ENCODE measurements at places on chromosomes 13 and 19. TPM values are rescaled to one million over a fixed set of nuclear protein-coding genes. Genes with fewer than 3 reads are reported as not detected.

The IRGC gene
- not detected for total RNA-seq

The CYP4F8 gene
- total RNA-seq, result 0.98 TPM

The GARIN5A gene
- total RNA-seq, result 1.7 TPM

The ZNF442 gene
- total RNA-seq, result 14.4 TPM

The OSCAR gene
- 0.95 TPM for total RNA-seq

The AP2S1 gene
- 211 TPM for total RNA-seq

The PTPRS gene
- total RNA-seq, result 128 TPM

- no peak for ATAC-seq
These were observed 24.2 kb upstream of the SLC15A1 start for GRCh38 chr13:98776644-98777043.

- no peak for ATAC-seq
These were observed 7.7 kb upstream of the KIR2DL4 start for GRCh38 chr19:54795758-54796157.

DNA sequence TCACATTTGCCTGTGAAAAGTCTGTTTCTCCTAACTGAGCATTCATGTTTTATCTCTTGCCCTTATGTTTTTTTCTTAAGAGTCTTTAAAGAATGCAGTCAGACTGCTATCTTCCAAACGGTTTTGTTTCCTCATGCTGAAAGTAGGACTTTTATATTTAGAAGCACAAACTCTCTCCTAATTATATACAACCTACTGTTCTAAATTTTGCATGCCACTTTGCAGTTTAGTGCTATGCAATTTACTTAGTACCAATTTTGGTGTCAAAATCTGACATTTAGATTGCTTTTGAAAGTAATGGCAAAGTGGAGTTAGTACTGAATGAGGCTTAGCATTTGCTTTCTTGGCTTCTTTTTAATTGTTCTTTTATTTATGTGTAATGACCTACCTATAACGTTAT is 55.1 kb upstream of the PCDH20 start:
- no peak for ATAC-seq

GRCh38 chr19:58581227-58582141 is 8.3 kb upstream of the MZF1 start:
- peak; percentile 90 for ATAC-seq

DNA sequence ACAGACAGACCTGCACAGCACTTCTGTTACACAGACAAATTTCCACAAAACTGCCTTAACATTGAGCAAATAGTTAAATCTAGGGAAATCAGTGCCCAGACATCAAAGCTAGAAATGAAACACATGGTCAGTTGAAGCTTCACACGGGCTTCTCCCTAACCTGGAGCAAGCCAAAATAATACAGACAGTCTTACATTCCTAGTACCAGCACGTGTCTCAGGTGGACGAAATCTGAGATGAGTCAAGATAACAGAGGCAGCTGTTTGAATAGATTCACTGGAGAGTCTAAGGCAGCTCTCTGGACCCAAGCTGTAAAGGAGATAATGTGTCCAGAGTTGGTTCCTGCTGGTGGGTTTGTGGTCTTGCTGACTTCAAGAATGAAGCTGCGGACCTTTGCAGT is 4.1 kb upstream of the ZNF699 start:
- no peak for ATAC-seq

- ATAC-seq, result no peak
These were observed 20.6 kb downstream of the MIR17HG start for GRCh38 chr13:91368101-91368500.

- ATAC-seq, result no peak
These were observed 18.9 kb upstream of the SLC35E1 start for GRCh38 chr19:16590876-16591802.

DNA sequence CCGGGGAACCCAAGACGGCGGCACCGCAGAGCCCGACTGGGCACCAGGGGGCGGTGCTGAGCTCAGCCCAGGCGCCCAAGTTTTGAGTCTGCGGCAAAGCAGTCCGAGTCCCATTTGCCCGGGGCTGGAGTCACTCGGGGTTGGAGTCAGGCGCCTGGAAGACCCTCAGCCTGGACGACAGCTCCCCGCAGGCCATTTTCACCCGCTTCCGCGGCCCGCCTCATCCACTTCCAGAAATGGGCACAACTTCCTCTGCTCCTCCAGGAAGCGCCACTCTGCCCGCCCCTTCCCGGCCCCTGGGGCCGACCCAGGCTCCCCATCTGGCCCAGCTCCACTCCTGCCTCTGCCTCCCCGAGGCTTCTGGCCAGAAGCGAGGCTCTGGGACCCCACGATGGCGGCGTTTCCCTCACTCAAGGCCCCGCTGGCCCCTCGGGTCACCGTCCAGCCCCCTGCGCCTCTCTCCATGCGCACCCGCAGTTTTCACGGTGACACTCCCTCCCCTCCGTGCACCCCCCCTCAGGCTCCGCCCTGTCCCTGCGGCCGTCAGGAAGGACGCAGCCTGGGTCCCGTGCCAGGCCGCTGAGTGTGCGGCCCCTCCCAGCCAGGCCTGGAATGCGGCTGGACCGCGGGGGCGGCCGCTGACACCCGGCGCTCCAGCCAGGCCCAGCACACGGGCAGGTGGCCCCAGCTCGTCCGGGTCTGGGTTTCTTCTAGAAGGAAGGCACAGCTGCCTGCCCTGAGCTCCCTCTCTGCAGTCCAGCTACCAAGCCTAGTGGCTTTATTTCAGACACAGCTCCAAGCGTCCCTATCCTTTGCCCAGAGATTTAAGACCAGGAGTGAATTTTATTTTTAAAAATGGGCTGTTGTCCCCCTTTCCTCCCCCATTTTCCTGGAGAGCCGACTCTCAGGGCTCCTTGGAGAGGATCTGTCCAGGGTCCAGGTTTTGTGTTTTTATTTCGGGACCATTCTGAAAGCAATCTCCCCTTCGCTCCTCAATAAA is 4.7 kb downstream of the SERTAD1 start:
- peak; percentile 66 for ATAC-seq

- no peak for ATAC-seq
These were observed 494.6 kb downstream of the DCT start for GRCh38 chr13:93984876-93985275.

GRCh38 chr13:111336666-111337065 is 16.2 kb downstream of the TEX29 start:
- ATAC-seq, result no peak

DNA sequence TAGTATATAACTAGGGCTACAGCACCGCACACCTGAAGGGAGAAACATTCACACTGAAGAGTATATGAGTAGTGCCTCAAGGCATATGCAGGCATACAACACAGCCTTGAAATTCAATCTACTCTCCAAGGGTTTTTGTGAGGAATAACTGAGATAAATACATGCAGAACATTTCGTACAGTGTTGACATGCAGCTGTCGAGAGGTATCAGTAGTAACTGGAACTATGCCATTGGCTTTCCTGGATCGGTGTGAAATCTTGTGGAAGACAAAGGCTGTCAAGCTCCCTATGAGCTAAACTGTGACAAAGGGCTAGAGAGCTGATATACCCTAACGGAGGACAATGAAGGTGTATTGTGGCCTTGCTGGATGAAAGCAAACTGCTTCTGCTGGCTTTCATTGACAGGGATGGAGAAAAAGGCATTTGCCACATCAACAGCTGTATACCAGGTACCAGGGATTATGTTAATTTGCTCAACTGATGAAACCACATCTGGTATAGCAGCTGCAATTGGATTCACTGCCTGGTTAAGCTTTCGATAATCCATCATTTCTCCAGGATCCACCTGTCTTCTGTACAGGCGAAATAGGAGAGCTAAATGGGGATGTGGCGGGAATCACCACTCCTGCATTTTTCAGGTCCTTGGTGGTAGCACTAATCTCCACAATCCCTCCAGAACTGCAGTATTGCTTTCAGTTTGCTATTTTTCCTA is 16.3 kb downstream of the MTRF1 start:
- no peak for ATAC-seq

DNA sequence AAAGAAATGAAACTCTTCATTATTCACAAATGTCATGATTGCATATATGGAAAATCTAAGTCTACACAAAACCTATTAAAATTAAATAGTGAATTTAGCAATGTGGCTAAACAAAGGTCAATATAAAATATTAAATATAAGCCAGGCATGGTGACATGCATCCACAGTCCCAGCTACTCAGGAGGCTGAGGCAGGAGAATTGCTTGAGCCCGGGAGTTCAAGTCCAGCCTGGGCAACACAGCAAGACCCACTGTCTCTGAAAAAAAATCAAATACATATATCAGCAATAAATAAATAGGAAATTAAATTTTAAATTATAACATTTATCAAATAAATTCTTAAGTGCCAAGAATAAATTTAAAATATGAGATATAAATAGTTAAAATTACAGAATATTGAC is 11.9 kb downstream of the PSMC4 start:
- no peak for ATAC-seq

GRCh38 chr13:100619940-100620339 is 31.4 kb upstream of the GGACT start:
- no peak for ATAC-seq

DNA sequence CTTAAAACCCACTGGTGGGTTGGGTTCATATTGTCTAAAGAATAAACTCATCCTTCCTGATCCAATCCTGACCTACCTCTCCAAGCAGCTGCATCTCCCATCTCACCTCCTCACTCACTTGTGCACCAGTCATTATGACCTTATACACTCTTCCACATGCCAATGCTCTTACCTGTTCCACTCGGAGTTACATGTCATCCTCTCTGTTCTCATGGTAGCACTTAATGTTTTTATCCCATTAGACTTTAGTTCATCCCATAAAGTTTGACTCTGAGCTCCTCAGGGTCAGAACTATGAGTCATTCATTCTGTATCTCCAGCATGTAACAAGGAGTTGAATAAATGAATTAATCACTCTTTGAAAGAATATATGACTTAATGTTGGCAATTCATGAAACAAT is 330.2 kb downstream of the KLF12 start:
- ATAC-seq, result no peak

DNA sequence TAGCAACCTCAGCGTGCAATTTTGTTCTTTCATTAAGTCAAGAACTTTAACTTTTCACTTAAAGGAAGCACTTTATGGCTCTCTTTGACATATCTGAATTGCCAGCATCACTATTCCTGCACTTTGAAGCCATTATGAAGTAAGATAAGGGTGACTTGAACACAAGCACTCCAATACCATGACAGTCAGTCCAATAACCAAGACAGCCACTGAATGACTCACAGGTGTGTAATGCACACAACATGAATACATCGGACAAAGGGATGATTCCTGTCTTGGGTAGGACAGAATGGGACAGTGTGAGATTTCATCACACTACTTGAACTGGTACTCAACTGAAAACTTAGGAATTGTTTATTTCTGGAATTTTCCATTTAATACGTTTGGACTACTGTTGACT is 233.7 kb upstream of the IPO5 start:
- no peak for ATAC-seq

DNA sequence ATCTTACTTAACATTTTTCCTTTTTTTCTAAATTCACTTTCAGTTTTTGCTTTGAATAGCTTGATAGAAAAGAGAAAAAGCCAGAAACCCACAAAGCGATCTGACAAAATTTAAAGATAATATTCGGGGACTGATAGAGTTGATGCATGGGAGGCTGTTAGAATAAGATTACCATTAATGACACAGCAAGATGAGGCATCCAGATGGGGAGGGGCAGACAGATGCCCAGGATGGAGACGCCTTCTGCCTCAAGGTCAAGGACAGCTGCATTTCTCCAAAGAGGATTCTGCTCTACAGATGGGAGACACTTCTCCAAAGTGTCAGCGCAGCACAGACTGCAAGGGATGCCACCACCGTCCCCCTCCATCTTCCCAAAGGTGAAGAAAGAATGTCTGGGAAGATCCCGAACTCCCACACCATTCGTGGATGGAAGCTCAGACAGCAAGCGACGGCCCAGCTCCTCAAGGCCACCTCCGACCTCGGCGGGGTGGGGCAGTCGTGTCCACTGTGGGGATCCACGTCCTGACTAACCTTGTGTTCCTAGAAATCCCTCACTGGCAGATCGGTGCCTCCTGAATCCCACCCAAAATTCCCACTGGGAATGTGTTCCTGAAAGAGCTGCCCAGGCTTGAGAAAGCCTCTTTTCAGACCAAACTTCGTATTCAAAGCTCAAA is 32.9 kb downstream of the NAXD start:
- no peak for ATAC-seq

GRCh38 chr13:34208336-34208735 is 390.4 kb downstream of the RFC3 start:
- no peak for ATAC-seq

DNA sequence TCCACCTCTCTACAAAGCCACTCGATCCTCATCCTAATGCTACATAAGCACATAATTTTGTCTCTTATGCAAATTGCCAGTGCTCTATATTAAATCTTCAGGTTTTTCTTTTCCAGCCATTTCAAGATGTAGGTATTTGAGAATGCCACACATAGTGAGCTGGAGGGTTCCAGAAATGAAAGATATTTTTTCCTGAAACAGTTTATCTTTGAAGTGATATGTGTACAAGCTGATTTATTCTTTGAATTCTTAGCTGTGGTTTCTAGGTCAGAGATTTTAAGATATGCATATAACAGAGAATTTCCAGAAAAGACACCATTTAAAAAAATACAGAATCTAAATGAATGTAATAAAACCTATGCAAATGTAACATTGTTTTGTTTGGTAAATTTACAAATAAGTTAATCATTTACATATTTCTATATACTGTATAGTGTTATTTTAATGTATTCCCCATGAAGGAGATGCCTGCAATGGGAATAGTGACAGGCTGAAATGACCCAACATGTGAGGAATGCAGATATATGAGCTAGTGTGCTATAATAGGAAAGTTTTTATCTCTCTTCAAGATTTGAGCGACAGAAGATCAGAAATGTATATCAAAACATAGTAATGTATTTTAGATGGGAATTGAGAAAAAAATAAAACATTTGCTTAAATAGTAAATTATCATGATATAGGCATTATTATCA is 570.2 kb downstream of the SLITRK1 start:
- ATAC-seq, result peak; percentile 66

DNA sequence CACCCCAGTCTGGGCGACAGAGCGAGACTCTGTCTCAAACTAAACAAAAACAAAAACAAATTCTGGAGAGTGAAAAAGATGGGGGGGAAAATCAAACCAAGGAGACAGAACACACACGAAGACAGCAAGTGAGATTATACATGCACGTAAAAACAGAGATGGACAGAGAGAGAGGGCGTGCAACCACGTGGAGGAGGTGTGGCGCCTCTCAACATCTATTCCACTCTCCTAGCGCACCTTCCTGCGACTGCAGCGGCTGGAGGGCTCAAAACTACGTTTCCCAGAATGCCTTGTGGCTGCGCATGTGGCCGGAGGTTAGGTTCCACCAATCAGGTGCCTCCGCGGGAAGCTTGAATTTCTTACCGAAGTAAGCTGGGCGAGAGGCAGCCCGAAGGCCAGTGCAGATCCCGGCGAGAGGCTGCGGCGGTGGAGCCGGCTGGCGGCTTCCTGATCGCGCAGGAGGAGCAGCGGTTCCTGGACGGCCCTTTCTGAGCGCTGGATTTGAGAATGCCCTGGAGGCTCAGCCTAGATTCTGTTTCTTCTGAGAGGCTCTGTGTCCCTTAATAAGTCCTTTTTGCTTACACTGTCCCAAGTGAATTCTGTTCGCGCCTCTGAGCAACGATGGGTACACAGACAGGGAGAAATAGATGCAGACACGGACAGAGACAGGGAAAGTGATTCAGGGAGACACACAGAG is 13.1 kb upstream of the NANOS2 start:
- ATAC-seq, result peak; percentile 98

GRCh38 chr13:31805841-31806240 is 66.5 kb downstream of the RXFP2 start:
- no peak for ATAC-seq

- ATAC-seq, result no peak
These were observed 32.5 kb downstream of the LCP1 start for GRCh38 chr13:46149272-46150133.

- no peak for ATAC-seq
These were observed 38.4 kb downstream of the BRD4 start for GRCh38 chr19:15293781-15294491.

Measured in motor neuron (in vitro differentiated cells).